ENCODE measurements at places on chromosomes 1 and 21.
A peak's percentile ranks its signal among the peaks of the same experiment; 100 is the strongest.

DNA sequence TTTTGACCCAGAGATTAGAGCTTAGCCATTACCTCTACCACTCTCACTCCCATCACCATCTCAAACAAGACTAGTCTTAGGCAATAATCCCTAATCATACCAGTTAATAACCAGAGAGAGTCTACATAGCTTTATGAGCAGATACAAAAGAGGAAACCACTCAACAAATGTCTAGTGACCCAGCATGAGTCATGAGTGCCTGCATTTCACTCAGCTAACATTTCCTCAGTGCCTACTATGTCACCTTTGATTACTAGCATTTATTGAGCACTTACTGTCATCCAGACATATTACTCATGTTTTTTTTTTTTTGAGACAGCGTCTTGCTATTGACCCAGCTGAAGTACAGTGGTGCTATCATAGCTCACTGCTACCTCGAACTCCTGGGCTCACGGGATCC lies 35.9 kb upstream of the GALNT2 start:
- DNase-seq: no peak

DNA sequence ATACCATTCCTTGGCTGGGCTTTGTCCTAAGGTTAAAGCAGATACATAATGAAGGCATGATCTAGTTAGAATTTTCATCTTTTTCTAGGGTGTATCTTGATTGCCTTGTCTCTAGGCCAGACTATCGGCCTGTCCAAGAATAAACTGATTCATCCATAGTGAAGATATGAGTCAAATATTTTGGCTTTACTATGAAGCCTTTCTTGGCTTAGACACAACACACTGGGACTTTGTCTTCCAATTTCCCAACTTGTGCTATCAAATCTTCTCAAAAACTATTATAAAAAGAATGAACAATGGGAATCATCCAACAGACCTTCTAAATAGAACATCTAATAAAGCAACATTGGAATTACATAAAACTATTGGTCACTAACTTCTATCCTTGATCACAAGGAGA lies 64.8 kb downstream of the WARS2 start:
- no peak for DNase-seq

GRCh38 chr1:217482356-217483102 lies 148.4 kb downstream of the GPATCH2 start:
- peak; percentile 5 for DNase-seq

DNA sequence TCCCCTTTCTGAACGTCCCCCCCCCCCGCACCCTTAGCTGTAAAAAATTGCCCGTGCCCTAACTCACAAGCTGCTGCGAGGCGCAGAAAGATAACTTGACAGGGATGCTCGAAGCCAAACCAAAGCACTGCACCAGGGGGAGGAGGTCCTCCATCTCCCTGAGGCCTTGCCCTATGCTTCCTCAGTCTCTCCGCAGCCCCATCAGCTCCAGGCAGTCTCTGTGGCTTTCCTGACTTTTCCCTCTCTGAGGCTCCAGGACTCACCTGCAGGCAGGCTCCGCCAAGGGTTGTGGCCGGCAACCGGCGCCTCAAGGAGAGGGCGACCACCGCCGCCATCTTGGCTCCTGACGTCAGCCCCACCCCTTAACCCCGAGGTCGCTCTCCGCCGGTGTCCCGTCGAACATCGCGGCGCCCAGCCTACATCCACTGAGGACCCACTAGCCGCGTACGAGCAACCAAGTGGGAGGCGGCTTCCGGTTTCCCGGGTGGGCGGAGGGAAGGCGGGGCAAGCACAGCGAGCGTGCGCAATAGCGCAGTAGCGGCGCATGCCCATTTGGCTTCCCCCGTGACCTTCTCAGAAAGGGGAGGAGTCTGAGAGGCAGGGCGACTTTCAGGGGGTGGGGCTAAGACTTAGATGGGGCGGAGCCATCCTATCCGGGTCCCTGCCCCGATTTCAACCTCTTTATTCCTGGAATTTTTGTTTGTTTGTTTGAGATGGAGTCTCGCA lies at the start of gene SDHB:
Gene SDHB (minus strand): TSS at position 348 of the 726 bp plus-strand sequence. CDS start 13 bp downstream, at position 335.
- peak; percentile 95 for DNase-seq

DNA sequence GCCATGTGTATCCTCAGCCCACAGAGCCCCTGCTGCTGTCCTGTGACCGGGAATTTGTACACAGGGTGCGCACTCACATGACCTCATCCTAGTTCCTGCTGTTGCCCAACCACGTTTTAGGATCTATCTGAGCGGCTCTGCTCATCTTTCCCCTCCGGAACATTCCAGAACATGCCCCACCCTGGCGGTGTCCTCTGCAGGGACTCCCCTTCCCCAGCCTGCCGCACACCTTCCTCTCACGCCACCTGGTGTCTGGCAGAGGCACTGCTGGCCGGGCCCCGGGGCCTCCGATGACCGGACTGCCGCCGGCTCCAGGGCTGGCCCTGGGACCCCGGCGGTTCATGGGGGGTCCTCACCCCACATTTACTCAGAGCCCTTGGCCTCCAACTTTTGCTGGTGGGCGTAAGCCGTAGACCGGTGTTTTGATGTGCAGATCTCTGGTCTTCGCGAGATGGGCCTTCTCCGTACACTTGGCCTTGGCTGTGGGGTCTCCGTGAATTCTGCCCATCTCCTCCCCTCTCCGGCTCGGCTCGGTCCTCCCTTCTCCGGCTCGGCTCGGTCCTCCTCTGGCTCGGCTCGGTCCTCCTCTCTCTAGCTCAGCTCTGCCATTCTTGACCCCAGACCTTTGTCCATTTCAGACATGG lies 29.5 kb downstream of the ARHGEF16 start:
- DNase-seq: peak; percentile 77

DNA sequence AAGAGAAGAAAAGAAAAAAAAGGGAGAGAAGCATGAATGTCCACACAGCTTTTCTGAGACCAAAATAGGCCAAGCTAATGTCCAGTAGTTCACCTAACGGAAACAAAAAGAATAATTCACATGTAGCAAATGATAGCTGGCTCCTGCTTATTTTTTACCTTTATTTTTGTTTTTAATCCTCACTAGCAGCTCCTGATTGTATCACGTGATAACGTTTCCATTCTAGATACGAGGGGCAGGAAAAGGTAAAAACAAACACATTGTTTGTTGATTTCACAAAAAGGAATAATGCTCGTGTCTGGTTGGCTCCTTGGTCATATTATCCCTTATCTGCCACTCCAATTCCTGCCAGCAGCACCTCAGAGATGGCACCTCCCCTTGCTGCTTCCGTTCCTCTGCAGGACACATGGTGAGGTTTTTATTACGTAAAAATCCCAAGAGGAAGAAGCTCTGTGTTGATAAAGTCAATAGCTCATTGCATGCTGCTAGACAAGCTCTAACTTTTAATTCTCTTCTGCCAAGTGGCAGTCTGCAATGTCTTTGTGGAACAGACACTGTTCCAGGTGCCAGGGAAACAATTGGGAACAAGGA lies 201.7 kb downstream of the CRB1 start:
- no peak for DNase-seq
